A549 treated with AZD2906 at 1 μM for 4 hours (cell line): ENCODE measurements at places on chromosomes 3 and 15. TPM values are rescaled to one million over a fixed set of nuclear protein-coding genes. Genes with fewer than 3 reads are reported as not detected.

The GOLGA8K gene
- total RNA-seq: 0.31 to 1.2 TPM (median 0.75 TPM) in 5 replicates

The GPR160 gene
- 1.4 to 2.1 TPM (median 1.7 TPM) in 5 replicates for total RNA-seq

The XCR1 gene
- total RNA-seq: not detected in 5 replicates

The PIERCE2 gene
- total RNA-seq: 3.9 to 4.8 TPM (median 4.1 TPM) in 5 replicates

The CCDC39 gene
- total RNA-seq: not detected in 5 replicates

The ROBO2 gene
- not detected in 5 replicates for total RNA-seq

The GOLGA6L7 gene
- not detected in 5 replicates for total RNA-seq

The ZNF860 gene
- 1.2 to 2.0 TPM (median 1.4 TPM) in 5 replicates for total RNA-seq

The SNX4 gene
- 19.5 to 29.0 TPM (median 21.1 TPM) in 5 replicates for total RNA-seq

The EPHB1 gene
- total RNA-seq: 0.03 to 0.13 TPM (median 0.11 TPM) in 5 replicates

The CD200 gene
- total RNA-seq: not detected in 5 replicates

The CDHR4 gene
- total RNA-seq: 0.12 to 0.42 TPM (median 0.28 TPM) in 5 replicates

The JAGN1 gene
- 80.1 to 101 TPM (median 92.7 TPM) in 5 replicates for total RNA-seq
